CD4-positive, alpha-beta T cell treated with Interleukin-4 for 4 hours (primary cell): ENCODE measurements at places on chromosomes 12 and 14.

- DNase-seq: no peak
Measured at GRCh38 chr14:94469261-94469660, 6.7 kb downstream of the SERPINA9 start.

GRCh38 chr14:44403193-44403592, 103.9 kb downstream of the FSCB start:
- no peak for DNase-seq

DNA sequence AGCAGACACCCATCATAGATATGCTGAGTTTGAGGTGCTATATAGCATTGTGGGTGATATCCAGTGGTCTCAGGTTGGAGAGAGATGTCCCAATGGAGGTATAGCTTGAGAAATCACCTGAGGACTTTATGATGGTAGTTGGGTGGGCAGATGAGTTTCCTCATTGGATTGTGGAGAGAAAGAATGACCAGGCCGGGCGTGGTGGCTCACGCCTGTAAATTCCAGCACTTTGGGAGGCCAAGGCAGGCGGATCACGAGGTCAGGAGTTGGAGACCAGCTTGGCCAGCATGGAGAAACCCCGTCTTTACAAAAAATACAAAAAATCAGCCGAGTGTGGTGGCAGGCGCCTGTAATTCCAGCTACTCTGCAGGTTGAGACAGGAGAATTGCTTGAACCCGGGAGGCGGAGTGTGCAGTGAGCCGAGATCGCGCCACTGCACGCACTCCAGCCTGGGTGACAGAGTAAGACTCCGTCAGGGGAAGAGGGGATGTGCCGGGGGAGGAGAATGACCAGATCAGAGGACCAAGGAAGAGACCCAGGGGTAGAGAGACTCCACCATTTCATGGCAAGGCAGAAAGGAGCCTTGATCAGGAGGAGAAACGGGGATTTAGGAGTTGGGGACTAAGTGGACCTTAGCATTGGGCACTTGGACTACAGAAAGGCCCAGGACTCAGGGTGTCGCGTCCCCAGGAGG, 757 bp upstream of the PCK2 start:
- DNase-seq: no peak

GRCh38 chr12:83843541-83843940, 1069.1 kb downstream of the SLC6A15 start:
- DNase-seq: no peak

GRCh38 chr14:71382315-71382714, 475.1 kb downstream of the PCNX1 start:
- no peak for DNase-seq
